ENCODE measurements at places on chromosomes 2 and 18. TPM values are rescaled to one million over a fixed set of nuclear protein-coding genes. Genes with fewer than 3 reads are reported as not detected.

The IL18RAP gene
- 0.22 TPM for total RNA-seq

The LOXHD1 gene
- total RNA-seq = 0.21 TPM

DNA sequence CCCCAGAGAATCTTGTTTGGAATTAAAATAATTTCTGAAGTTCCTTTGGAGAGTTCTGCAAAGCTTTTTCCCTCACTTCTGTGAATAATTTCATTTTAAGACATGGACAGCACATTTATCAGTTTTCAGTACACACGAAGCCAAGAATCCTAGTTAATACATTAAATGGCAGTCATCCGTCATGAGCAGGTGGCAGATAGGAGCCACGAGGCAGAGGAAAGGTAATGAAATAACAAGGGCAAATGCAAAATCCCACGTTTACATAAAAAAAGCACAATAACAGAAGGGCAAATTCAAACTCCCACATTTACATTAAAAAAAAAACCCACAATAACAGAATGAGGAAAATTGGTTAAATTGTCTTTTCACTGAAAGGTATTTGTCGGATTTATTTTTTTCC lies 25.9 kb upstream of the SNTG2 start:
- DNase-seq = no peak

- DNase-seq = no peak
Measured at GRCh38 chr2:173872714-173873113, 92.5 kb downstream of the SP3 start.

DNA sequence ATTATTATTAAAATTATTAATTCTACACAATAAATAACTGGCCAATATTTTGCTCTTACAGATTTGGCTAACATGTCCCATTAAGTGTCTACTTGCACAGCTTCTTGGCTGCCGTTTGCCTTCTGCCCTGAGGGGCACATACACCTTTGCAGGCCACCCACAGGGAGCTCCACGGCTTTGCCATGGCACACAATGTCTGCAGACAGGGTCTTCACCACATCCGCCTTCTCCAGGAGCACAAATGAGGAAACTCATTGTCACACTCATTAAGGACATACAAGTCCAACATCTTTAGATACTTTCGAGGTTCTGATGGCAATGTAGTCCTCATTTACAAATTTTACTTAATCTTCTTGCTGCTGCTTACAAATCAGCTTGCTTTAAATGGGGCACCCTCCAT lies 45.6 kb downstream of the LONRF2 start:
- no peak for DNase-seq

GRCh38 chr2:197919487-197919886 lies 115.1 kb downstream of the PLCL1 start:
- no peak for DNase-seq

- no peak for DNase-seq
Measured at GRCh38 chr2:26480566-26481423, 2.9 kb upstream of the OTOF start.

DNA sequence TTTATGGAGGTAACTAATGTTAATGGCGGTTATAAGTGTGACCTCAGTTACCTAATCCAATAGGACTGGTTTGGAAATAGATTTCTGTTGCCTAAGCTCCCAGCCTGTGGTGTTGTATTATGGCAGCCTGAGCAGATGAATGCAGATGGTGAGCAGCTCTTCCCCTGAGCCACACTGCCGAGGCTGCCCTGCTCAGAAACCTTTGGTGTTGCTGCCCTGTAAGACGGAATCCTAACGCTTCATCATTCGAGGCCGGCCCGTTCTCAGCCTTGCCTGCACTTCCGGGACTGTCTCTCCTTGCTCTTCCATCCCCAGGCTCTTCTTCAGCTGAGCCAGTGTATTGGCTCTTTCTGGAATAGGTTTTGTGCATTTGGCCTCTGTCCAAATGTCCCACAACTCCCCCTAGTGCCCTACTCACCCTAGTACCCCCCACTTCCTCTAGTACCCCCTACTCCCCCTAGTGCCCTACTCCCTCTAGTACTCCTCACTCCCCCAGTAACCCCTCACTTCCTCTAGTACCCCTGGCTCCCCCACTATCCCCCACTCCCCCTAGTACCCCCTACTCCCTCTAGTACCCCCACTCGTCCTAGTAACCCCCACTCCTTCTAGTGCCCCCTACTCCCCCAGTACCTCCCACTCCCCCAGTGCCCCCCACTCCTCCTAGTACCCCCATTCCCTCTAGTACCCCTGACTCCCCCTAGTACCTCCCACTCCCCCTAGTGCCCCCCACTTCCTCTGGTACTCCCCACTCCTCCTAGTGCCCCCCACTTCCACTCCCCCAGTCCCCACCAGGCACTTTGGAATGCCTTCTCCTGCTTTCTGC lies 106.0 kb upstream of the TAF1B start:
- DNase-seq = no peak
